ENCODE measurements at places on chromosomes 4 and X.

- peak; percentile 7 for DNase-seq
Measured at GRCh38 chr4:151045907-151046306, 30.8 kb upstream of the LRBA start.

GRCh38 chrX:40573763-40574162 is 7.0 kb upstream of the ATP6AP2 start:
- peak; percentile 12 for DNase-seq

DNA sequence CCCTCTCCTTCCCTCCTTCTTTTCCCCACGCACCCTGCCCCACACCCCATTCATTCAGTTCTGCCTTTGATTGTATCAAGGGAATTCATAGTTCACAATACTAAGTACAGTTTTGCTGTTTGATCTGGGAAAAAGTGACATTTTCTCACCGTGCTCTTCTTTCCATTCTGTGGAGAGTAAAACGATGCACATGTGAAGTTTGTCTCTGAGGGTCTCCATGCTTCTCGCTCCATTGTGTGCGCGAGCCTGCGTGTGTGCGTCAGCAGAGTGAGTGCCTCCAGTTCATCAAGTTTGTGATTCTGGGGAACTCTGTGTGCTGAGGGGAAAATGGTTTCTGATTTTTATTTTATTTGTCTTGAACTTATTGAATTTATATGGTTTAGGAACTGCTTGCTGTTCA is 1.9 kb downstream of the STK26 start:
- no peak for DNase-seq

DNA sequence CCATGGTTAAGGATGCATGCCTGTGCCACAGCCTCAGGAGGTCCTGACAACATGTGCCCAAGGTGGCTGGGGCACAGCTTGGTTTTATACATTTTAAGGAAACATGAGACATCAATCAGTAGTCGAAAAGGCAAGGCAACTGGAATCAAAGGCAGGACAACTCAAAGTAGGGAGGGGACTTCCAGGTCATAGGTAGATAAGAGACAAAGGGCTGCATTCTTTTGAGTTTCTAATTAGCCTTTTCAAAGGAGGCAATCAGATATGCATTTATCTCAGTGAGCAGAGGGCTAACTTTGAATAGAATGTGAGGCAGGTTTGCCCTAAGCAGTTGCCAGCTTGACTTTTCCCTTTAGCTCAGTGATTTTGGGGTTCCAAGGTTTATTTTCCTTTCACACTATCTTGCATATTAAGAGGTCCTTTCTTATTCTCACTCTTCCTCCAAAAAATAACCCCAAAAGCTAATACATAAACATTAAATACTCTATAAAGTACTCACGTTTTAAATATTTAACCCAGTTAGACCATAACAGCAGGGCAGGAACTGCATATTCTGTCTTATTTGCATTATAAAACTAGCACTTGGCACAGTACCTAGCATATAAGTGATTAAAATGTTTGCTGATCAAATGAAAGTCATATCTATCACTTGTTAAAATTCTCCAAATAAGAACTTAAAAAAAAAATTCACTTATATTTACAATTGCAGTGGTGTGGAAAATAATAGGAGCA is 36.3 kb upstream of the UGT8 start:
- no peak for DNase-seq

DNA sequence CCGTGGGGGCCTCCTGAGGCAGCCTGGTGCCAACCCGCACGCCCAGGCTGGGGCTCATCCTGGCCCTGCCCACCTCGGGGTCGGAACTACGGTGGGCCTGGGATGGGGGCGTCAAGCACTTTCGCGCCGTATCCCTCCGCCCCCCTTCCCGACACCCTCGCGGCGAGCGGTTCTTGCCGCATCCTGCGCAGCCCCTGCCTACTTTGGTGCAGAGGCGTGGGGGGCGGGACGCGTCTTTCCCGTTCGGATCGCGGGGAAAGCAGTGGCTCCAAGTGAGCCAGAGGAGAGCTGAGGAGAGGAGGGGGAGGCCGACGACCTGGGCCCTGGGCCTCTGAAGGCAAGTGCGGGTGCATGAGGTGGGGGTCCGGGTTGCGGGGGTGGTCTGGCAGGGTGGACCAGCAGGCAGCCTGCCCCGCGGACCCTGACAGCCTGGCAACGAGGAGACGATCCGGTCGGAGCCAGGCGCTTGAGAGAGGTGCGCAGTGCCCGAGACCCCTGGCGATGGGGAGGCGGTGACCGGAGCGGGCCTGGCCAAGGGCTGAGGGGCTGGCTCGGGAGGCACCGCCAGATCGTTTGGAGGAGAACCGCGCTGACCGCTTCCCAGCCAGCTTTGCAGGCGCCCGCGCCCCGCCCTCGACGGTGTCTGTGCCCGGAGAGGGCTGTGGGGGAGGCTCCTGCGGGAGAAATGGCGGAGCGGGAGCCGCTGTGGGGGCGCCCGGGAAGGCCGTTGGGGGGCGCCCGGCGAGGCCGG is at the start of gene GPRASP2:
TSS of gene GPRASP2 (plus strand) at position 233 of the 751 bp plus-strand sequence. CDS start 2,422 bp downstream, outside the sequence.
- DNase-seq = peak; percentile 13

- DNase-seq = no peak
Measured at GRCh38 chr4:112519689-112520597, 4.0 kb upstream of the NEUROG2 start.

- no peak for DNase-seq
Measured at GRCh38 chrX:19824603-19825002, 62.8 kb downstream of the SH3KBP1 start.

GRCh38 chr4:123619326-123619725 is 222.7 kb downstream of the SPRY1 start:
- no peak for DNase-seq

DNA sequence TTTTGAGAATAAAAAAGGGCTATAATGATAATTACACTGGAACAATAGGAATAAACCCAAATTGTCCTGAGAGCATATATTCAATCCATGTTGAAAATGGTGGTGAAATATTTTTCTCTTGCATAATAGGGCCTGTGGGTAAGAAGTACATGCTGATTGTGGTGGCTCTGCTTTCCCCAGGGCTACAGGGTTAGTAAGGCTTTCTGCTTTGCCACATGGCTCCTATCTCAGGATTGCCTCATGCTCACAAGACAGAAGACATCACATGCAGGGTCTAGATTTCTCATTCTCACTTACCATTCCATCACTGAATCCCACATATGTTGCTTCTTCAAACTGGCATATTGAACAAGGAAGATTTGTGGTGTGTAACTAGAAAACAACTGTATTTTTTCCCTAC is 12.4 kb upstream of the VEGFC start:
- no peak for DNase-seq

- DNase-seq = no peak
Measured at GRCh38 chrX:10011991-10012390, 44.8 kb downstream of the CLDN34 start.

DNA sequence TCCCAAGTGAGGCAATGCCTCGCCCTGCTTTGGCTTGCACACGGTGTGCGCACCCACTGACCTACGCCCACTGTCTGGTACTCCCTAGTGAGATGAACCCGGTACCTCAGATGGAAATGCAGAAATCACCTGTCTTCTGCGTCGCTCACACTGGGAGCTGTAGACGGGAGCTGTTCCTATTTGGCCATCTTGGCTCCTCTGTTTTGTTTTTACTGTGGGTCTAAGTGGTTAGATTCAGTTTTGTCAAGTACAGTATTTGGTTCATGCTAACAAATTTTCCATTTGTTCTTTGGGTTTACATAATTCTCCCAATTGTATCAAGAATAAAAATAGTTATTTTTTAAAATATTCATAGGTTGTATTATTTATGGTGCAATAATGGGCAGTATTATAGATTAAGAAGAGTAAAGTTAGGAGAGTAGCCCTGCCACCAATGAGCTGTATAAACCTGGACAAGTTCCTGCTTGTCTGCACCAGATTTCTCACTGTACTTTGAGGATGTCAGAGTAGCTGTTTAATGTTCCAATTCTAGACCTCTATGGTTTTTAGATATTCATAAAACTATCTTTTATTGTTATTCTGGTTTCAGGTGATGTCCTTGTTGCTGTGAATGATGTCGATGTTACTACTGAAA is 23.4 kb downstream of the INTU start:
- DNase-seq = no peak

- DNase-seq = peak; percentile 45
Measured at GRCh38 chr4:80183250-80184052, 13.9 kb upstream of the PRDM8 start.

DNA sequence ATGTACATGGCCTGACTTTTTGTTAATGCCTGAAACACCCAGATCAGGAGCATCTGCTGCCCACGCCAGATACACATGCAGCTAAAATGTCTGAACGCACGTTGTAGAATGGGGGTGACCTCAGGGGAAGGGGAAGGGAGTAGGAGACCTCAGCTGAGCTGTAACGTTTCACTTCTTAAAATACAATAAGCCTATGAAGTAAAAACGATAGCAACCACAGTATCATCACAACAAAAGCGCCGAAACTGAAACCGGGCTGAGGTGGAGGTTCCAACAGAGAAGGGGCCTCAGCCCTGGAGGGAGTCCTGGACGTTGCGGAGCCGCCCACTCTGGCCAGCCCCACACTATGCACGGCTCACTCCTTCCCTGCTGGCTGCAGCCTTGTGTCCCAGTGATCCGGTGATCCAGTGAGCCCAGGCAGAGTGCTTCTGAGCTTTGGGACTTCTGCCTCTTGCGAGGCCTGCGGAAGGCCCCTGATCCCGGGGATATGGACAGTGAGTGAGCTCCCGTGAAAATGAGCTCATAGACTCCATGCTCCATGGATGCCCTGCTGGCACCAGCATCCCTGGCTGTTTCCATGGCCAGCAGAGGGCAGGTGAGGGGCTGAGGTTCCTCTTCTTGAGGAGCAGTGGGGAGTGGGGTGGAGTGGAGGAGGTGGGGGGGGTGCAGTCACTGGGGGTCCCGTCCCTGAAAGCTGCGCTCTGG is 52.0 kb downstream of the HMX1 start:
- no peak for DNase-seq

- DNase-seq = no peak
Measured at GRCh38 chr4:83115656-83116285, 1.2 kb upstream of the PLAC8 start.
